Fibroblast of the conjunctiva (primary cell): ENCODE measurements at places on chromosomes 3 and 15.

DNA sequence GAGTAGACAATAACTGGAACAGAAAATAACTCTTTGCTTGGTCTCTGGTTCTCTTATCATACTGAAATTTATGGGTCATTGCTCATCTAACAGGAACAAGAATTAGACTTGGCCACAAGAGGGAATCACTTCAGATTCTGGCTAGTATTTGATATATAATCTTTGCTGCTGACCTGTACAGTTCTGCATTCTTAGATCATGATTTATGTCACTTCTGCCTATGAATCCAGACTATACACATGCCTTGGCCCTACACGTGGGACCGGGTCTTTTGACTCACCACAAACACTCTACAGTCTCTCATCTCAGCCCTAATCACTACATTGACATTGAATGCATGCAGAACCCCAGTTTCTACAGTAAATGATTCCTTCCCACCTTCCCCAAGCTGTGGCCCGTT, 162.5 kb upstream of the SOX2 start:
- DNase-seq: no peak

- no peak for DNase-seq
Observed at GRCh38 chr15:70356062-70356860, 258.5 kb upstream of the TLE3 start.

GRCh38 chr15:79442911-79443310, 10.8 kb downstream of the MINAR1 start:
- no peak for DNase-seq

GRCh38 chr3:5274091-5274490, 86.6 kb downstream of the EDEM1 start:
- DNase-seq: no peak

DNA sequence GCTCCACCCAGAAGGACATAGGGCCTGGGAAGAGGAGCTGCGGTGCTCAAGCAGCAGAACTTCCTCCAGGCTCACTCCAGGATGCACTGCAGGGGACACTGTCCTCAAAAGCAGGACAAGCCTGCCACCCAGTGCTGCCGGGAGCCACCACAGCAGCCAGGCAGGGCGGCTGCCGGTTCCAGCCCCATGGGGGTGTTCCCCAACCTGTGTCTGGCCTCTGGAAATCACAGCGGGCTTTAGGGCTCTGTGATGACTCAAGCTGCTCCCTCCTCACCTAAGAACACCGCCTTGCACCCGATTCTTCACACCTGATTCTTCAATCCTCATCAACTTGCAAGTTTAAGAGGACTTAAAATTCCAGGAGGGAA, 71.9 kb upstream of the SLC6A11 start:
- DNase-seq: no peak

DNA sequence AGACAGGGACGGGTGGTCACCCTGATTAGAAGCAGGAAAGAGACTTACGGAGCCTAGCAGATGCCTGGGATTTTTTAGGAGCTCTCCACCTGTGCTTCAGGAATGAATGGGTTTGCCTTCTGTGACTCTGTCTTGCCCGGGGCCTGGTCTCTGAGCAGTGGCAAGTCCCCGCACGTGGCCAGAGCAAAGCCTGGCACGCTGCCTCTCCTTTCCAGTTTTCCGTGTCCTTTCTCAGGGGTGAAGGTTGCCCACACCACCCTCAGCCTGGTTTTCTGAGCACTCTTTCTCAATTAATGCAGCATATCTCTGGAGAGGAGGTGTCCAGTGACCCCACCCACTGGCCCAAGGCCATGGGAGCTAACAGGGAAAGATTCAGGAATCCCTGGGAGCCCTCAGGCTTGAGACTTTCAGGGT, 14.5 kb upstream of the CHST14 start:
- DNase-seq: no peak

GRCh38 chr3:125147491-125147820, 65.1 kb downstream of the SLC12A8 start:
- no peak for DNase-seq

- peak; percentile 6 for DNase-seq
Observed at GRCh38 chr15:81869161-81869954, 176.5 kb downstream of the MEX3B start.

GRCh38 chr15:60093273-60094067, 89.4 kb downstream of the FOXB1 start:
- no peak for DNase-seq

DNA sequence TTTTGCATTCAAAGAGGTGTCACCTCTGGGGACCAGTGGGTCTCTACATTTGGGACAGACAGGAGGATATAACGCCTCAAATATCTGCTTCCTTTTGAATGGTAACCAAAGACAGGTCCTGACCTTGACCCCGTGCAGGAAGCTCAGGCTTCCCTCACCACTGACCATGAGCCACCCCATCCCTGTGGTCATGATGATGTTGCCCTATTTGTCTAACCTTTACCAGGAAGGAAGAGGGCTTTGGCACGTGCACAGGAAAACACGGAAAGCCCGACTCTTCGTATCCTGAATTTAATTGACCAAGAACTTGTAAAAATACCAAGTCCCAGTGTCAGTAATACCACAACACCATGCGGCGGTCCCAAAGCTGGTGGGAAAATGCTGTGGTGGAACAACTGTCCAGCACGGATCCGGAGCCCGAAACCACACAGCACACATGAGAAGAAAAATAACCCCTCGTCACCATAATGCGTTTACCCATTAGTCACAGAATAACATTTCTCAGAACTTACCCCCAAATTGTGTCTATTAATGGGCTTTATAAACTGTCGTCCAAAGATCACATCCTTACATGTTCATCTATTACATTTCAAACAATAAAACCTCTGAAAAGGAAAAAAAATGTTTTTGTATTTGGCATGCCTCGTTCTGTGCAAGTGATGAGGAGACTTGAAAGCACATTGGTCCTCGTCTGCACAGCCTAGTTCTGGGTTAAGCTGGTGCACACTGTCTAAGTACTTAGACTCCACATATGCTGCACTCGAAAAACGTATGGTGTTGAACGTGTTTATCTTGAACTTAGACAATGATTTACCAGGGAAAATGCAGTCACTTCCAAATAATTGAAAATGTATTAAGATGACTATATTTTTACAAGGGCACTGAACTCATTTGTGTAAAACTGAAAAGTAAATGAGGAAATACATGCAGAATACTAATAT, 118.9 kb upstream of the IGF1R start:
- no peak for DNase-seq

GRCh38 chr3:191378142-191378812, 48.0 kb upstream of the UTS2B start:
- no peak for DNase-seq

DNA sequence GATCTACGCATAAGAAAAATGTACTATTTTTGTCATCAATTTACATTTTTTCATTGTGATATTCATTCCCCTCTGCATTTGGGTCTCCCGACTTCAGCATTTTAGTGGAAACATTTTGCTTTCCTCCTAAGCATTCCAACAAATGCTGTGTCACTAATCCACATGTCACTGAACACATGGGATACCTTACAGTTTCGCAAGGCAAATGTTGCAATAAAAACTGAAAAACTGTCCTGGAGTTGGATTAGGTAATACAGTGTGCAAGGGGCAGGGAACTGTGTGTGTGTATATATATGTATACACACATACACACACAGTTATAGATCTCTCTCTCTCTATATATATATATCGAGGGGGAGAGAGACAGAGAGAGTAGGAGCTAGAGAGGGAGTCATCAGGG, 632.2 kb downstream of the MAGI1 start:
- no peak for DNase-seq

- no peak for DNase-seq
Observed at GRCh38 chr3:63908081-63908736, 4.0 kb downstream of the SCAANT1 start.

DNA sequence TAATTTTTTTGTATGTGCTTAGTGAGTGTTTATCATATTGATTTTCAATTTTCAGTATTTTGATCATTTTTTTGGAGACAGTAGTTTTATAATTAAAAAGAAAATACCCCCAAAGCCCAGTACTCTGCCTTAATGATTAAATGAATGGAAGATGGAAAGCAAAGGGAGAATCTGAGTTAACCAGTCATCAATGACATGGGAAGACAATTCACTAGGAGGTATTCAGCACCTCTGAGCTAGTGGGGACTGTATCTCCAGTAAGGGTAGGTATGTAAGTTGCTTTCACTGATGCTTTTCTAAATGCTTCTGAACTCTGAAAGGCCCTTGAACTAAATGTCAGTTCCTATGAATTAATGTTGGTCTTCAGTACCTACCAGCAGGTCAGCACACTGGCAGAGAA, 590.4 kb upstream of the DPPA4 start:
- DNase-seq: no peak

DNA sequence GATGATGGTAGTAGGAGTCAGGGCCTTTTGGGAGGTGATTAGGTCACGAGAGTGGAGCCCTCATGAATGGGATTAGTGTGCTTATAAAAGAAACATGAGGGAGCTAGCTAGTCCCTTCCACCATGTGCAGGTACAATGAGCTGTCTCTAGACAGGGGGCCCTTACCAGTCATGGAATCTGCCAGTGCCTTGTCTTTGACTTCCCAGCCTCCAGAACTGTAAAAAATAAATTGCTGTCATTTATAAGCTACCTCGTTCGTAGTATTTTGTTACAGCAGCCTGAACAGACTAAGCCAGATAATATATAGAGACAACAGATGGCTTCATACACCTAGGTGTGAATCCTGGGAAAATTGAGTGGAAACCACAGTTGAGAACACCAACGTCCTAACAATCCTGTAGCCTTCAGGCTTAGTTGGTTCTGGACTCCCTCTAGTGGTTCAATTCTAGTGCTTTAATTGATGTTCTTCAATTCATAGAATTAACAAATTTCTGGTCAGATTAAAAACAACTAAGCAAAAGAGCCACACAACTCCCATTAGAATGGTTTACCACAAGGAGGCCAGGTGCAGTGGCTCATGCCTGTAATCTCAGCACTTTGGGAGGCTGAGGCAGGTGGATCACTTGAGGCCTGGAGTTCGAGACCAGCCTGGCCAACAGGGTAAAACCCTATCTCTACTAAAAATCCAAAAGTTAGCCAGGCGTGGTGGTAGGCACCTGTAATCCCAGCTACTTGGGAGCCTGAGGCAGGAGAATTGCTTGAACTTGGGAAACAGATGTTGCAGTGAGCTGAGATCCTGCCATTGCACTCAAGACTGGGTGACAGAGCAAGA, 21.3 kb upstream of the GATM start:
- DNase-seq: peak; percentile 51

GRCh38 chr15:60070838-60071493, 66.9 kb downstream of the FOXB1 start:
- DNase-seq: peak; percentile 72

- no peak for DNase-seq
Observed at GRCh38 chr3:160027541-160028195, 39.0 kb downstream of the IL12A start.

GRCh38 chr3:190444576-190445145, 5.0 kb downstream of the TMEM207 start:
- DNase-seq: no peak

DNA sequence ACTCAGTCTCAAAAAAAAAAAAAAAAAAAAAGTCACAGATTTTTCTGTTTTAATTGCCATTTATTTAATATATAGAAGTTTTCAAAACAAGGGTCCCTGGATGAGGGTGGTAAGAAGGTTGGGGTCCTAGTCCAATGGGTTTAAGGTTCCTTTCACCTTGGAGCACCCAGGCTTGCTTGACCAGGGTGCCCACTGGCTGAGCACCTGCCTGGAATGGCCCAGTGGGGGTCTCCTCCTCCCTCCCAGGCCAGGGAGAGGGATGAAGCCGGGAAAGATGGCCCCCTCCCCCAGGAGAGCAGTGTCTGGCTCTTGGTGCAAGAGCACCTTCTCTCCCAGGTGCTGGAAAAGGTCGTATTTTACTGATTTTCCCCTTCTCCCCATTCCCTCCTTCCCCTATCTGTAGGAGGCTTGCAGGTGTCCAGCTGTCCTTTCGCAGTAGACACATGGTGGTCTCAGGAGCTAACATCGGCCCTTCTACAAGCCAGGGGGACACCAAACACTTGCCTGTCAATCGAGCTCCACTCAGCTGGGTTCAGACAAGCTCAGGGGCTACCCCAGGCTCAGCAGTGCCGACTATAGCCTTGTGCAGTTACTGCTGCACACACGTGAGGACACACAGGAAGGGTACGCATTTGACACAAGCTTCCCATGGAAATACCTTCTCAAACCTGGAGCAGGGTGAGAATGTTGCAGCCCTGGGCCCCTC, 112.3 kb upstream of the KLF13 start:
- DNase-seq: no peak

- no peak for DNase-seq
Observed at GRCh38 chr3:55718074-55718473, 231.0 kb upstream of the WNT5A start.

GRCh38 chr3:125211523-125212090, 941 bp downstream of the SLC12A8 start:
- no peak for DNase-seq

DNA sequence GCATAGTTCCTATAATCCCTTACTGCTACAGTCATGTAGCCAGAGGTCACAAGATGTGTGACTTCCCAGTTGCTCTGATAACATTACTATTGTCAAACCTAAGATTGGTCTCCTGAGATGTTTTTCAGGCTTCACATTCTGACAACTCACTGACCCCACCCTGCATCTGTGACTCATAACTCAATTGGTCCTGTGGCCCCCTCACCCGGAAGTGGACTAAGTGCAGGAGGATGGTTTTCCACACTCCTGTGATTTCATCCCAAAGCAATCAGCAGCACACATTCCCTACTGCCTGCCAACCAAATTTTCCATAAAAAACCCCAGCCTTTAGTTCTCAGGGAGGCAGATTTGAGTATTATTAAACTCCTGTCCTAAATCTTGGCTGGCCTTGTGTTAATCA, 564.9 kb upstream of the ZNF385D start:
- no peak for DNase-seq

DNA sequence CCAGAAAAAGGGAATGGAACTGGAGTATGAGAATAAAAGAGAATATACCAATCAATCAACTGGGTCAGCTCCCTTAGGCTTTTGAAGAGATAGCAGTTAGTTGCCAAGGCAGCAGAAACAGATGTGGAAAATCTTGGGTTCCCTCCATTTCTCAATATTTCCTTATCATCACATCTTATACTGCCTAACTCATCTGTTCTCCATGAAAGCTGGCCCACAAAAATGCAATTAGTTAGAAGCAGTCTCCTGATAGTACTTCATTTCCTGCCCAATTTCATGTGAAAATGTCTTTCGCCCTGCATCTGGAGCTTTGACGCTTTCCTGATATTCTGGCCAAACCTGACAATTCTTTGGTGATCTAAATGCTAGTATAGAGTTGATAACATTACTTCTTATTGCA, 30.1 kb upstream of the SPTSSB start:
- no peak for DNase-seq

DNA sequence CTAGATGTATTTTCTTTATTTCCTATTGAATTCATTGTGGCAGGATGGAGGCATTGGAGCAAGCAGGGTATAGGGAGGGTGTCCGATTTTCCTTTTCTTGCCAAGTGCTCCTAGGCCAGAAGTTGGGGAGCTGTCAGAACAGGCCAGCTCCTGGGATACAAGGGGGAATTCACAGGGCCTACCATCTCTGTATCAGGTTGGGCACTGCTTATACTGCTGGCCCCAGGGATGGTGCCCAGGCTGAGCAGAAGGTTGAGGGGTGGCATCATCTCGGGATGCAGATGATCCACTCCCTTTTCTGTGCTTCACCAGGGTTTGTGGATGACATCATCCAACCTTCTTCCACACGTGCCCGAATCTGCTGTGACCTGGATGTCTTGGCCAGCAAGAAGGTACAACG, 79.5 kb downstream of the PCCB start:
- DNase-seq: no peak
